ENCODE measurements at places on chromosomes 3 and 15. TPM values are rescaled to one million over a fixed set of nuclear protein-coding genes. Genes with fewer than 3 reads are reported as not detected.

DNA sequence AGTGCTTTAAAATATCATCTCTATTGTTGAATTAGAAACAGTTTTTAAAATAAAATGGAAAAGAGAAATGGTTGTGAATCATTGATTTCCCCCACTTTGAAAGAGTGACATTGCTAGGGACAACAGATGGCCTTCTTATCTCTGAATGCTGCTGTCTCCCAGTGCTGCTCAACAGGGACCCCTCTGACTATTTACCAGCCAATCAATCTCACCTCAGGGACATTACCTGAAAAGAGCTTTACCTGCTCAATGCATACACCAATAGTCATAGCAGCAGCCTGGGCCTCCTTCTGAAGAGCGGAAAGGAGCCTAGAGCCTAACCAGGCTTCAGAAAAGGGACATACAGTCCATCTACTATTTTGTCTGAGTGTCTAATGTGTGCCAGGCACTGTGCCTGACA lies 162.8 kb downstream of the CGGBP1 start:
- H3K36me3 ChIP-seq, result no peaks in the 10 kb centered on the region
- H3K4me3 ChIP-seq, result no peak overlapping the region
- no peaks in the 10 kb centered on the region for H3K27me3 ChIP-seq
- H3K4me1 ChIP-seq, result no peaks in the 10 kb centered on the region
- no peak for DNase-seq

DNA sequence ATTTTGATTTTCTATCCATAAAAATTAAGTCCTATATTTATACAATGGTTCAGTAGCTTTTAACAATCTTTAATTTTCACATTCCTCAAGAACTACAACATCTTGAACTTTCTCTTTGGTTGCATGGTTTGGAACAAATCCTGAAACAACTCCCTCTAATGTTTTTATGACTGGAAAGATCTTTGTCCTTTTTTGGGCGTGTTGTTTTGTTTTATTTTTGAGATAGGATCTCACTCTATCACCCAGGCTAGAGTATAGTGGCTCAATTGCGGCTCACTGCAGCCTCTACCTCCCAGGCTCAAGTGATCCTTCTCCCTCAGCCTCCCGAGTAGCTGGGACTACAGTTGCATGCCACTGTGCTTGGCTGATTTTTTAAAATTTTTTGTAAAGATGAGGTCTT lies 4.0 kb downstream of the STX19 start:
- H3K27ac ChIP-seq, result no peak overlapping the region
- peaks cover 4% of the 10 kb centered on the region for H3K4me1 ChIP-seq
- no peak for DNase-seq

GRCh38 chr15:83413054-83413719 lies 34.0 kb upstream of the SH3GL3 start:
- no peak for DNase-seq
- H3K36me3 ChIP-seq, result no peaks in the 10 kb centered on the region
- H3K27me3 ChIP-seq, result no peaks in the 10 kb centered on the region

The CFAP91 gene
- total RNA-seq, result not detected

DNA sequence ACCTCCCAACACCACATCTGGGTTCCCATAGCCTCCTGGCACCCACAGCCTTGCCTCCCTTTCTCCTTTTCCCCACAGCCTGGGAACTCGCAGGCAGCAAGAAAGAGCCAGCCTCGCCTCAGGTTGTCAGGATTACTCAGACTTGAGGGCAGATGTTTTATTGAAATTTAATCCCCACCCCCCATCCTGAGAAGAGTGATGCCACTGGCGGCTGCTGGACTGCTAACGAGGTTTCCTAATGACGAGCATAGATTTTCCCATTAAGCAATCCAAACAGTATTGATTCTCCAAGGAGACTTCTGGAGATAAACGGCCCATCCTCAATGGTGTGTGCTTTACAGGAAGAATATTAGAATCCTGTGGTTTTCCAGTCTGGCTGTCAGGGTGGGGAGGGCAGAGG lies 13.7 kb downstream of the SHF start:
- H3K4me3 ChIP-seq, result no peak overlapping the region
- H3K36me3 ChIP-seq, result peaks cover 16% of the 10 kb centered on the region
- H3K4me1 ChIP-seq, result no peaks in the 10 kb centered on the region
- H3K27me3 ChIP-seq, result no peaks in the 10 kb centered on the region
- H3K27ac ChIP-seq, result no peak overlapping the region

DNA sequence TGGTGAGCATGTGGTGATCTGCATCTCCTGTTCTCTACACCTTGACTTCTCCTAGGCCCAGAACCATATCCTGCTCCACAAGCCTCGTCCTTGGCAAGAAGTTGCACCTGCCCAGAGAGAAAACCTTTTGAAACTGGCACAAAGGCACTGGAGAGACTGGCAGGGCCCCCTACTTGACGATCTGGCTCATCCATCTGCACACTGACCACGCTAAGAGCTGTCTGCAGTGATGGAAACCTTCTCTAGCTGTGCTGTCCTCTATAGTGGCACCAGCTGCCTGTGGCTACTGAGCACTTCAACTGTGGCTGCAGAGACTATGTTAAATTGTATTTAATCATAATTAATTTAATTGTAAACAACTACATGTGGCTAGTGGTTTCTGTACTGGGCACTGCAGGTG lies 26.2 kb upstream of the SRP14 start:
- H3K4me3 ChIP-seq, result no peak overlapping the region
- no peak for DNase-seq
- peaks cover 15% of the 10 kb centered on the region for H3K4me1 ChIP-seq
- no peaks in the 10 kb centered on the region for H3K27me3 ChIP-seq
- no peak overlapping the region for H3K27ac ChIP-seq
- H3K36me3 ChIP-seq, result peaks cover 5% of the 10 kb centered on the region

- H3K27ac ChIP-seq, result no peak overlapping the region
- no peaks in the 10 kb centered on the region for H3K4me1 ChIP-seq
- no peaks in the 10 kb centered on the region for H3K27me3 ChIP-seq
- no peak overlapping the region for H3K4me3 ChIP-seq
These were observed 384.3 kb upstream of the NR2F2 start for GRCh38 chr15:95946241-95946640.

- DNase-seq, result no peak
- no peak overlapping the region for H3K4me3 ChIP-seq
- no peaks in the 10 kb centered on the region for H3K36me3 ChIP-seq
These were observed 55.3 kb downstream of the GTF2E1 start for GRCh38 chr3:120797857-120798256.

DNA sequence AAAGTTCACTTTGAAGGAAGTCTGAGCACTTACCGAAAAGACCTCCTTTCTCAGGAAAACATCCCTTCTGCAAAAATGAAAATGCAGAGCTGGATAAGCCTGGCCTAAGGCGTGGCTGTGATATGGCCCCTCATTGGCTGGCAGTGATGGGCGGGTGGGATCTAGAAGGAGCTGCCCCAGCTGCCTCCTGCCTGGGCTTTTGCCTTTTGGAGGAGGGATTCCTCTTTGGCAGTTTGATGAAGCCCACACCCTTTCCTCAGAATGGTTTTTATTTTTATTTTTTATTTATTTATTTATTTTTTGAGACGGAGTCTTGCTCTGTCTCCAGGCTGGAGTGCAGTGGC lies 4.0 kb upstream of the DZIP1L start:
- H3K27me3 ChIP-seq, result peaks cover 28% of the 10 kb centered on the region
- peaks cover 5% of the 10 kb centered on the region for H3K4me1 ChIP-seq
- H3K36me3 ChIP-seq, result no peaks in the 10 kb centered on the region

DNA sequence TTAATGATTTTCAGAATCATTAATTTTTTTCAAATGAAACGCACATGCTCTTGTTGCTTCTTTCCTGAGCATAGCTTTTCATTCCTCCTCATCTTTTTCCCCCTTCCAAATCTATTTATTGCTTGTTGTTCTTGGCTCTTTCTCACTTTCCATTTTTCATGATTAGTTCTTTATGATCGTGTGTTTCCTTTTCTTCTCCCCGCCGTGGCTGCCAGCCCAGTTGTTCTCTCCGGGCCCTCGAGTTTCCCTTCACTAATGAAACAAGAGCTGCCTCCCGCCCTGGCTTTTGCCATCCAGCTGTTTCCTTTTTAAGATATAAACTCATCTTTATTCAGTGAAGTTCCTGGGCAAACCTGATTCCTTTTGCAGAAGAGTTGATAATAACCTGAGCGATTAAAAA lies 170.2 kb upstream of the NR2F2 start:
- no peak for DNase-seq
- H3K4me1 ChIP-seq, result no peaks in the 10 kb centered on the region
- H3K4me3 ChIP-seq, result no peak overlapping the region
- H3K27me3 ChIP-seq, result no peaks in the 10 kb centered on the region
- H3K36me3 ChIP-seq, result no peaks in the 10 kb centered on the region

DNA sequence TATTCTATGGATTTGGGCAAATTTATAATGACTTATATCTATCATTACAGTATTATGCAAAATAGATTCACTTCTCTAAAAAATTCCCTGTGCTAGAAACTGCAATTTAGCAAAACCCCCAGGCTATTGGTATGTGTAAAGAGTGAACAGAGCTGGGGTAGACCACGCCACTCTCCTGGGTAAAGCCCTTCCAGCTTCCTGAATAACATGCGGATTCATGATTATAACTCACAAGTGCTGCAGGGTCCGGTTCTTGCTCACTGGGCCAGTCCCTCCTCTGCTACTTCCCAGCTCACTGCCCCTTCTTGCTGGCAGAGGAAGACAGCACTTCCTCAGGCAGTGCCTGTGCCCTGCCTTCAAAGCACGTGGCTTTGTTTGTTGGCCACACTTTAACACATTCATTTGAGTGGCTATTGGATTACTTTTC lies 4.1 kb downstream of the CD80 start:
- H3K4me1 ChIP-seq, result peaks cover 33% of the 10 kb centered on the region
- H3K4me3 ChIP-seq, result peak overlapping the region; percentile 3
- H3K27ac ChIP-seq, result no peak overlapping the region
- H3K36me3 ChIP-seq, result peaks cover 14% of the 10 kb centered on the region

- no peaks in the 10 kb centered on the region for H3K36me3 ChIP-seq
- no peaks in the 10 kb centered on the region for H3K27me3 ChIP-seq
- DNase-seq, result no peak
- H3K4me1 ChIP-seq, result no peaks in the 10 kb centered on the region
- H3K27ac ChIP-seq, result no peak overlapping the region
These were observed 95.2 kb upstream of the CDIN1 start for GRCh38 chr15:36484038-36484778.

GRCh38 chr15:80643431-80643951 lies 51.6 kb upstream of the ABHD17C start:
- H3K27me3 ChIP-seq, result no peaks in the 10 kb centered on the region
- no peak for DNase-seq

The GAP43 gene
- not detected for total RNA-seq

The CCDC54 gene
- total RNA-seq, result not detected

The ROPN1 gene
- total RNA-seq, result not detected

The HAPLN3 gene
- total RNA-seq, result 71.4 TPM

GRCh38 chr15:88400084-88400483 lies 67.1 kb downstream of the MRPL46 start:
- no peak overlapping the region for H3K4me3 ChIP-seq
- H3K36me3 ChIP-seq, result no peaks in the 10 kb centered on the region
- H3K4me1 ChIP-seq, result peaks cover 6% of the 10 kb centered on the region
- no peak for DNase-seq

GRCh38 chr3:63508305-63508704 lies 144.2 kb upstream of the SNTN start:
- H3K36me3 ChIP-seq, result no peaks in the 10 kb centered on the region
- no peaks in the 10 kb centered on the region for H3K27me3 ChIP-seq
- no peak overlapping the region for H3K4me3 ChIP-seq

DNA sequence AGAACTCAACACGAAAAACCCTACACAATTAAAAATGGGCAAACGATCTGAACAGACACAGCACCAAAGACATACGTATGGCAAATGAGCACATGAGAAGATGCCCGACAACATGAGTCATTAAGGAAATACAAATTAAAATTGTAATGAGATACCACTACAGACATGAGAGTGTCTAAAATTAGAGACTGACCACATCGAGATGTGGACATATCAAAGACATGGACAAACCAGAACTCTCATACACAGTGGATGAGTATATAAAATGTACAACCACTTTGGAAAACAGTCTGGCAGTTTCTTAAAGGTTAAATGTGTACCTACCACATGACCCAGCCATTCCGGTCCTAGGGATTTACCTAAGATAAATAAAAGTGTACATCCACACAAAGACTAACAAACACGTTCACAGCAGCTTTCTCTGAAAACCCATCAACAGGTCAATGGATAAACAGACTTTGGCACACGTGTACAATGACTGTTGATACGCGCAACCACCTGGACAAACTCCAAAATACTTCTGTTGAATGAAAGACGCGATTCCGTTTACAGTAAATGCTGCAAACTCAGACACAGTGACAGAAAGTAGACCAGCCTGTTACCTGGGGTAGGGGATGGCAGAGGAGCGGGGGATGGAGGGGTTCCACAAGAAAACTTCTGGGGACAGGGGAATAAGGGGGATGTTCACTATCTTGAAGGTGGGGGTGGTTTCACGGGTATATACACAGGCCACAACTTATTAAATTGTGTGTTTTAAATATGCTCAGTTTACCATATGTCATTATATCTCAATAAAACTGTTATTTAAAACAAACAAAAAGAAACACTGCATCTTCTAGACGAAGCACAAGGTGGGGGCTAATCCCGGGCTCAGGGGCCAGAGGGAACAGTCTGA lies 2.1 kb downstream of the TNK2 start:
- H3K4me3 ChIP-seq, result peak overlapping the region; percentile 99
- DNase-seq, result no peak
- peaks cover 37% of the 10 kb centered on the region for H3K36me3 ChIP-seq
- no peaks in the 10 kb centered on the region for H3K27me3 ChIP-seq

DNA sequence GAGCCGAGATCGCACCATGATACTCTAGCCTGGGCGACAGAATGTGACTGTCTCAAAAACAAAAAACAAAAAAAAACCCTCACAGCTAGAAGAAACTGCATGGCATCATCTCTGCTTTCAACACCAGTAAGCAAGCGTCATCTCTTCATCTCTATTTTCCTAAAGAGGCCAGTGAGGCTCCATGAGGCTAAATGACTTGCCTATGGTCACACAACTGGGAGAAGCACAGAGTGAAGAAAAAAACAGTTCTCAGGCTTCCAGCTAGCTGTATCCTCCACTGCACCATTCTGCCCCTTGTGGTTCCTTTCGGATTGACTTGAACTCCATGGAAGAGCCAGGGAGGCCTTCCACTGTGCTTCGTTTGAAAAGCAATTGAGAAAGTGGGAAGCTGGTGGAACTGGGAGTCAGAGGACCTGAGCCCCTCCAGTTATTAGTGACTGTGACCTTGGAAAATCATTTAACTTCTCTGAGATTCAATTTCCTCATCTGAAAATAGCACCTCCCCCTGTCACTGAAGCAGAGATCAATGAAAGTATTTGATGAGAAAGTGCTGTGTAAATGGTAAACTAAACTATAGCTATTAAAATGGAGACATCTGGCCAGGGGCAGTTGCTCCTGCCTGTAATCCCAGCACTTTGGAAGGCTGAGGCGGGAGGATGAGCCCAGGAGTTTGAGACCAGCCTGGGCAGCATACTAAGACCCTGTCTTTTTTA lies 32.1 kb upstream of the DENND4A start:
- H3K27me3 ChIP-seq, result no peaks in the 10 kb centered on the region
- no peak for DNase-seq
- no peak overlapping the region for H3K27ac ChIP-seq

DNA sequence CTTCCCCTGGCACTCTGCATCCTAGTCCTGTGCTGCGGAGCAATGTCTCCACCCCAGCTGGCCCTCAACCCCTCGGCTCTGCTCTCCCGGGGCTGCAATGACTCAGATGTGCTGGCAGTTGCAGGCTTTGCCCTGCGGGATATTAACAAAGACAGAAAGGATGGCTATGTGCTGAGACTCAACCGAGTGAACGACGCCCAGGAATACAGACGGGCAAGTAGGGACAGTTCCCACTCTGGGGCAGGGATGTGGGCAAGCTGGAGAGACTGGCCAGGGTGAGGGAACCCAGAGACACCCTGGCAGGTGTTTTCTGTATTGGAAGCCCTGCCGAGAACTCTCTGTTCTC lies 247 bp downstream of the FETUB start:
- DNase-seq, result no peak
- H3K4me1 ChIP-seq, result peaks cover 19% of the 10 kb centered on the region
- no peak overlapping the region for H3K4me3 ChIP-seq
